ENCODE measurements at places on chromosomes 3 and 15.

DNA sequence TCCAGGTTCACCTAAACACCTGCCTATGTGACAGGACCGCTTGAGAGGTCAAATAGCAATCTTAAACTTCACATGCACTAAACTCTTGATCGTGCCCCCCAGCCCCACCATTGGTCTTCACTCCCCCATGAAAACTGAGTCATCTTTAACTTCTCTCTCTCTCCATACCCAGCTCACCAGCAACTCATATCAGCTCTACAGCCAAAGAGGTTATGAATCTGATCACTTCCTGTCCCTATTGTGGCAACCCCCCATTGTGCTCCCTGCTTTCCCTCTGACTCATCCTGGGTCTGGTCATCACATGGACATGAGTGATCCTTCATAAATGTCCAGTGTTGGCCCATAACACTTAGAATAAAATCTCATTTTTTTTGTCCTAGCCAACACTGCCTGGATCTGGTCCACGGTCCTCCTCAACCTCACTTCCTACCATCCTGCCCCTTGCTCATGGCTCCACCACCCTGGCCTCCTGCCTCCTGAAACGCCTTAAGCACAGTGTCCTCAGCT lies 103.4 kb upstream of the HACD2 start:
- peak; percentile 17 for DNase-seq

- no peak for DNase-seq
These were observed 409.9 kb downstream of the RBMS3 start for GRCh38 chr3:29690686-29691353.

DNA sequence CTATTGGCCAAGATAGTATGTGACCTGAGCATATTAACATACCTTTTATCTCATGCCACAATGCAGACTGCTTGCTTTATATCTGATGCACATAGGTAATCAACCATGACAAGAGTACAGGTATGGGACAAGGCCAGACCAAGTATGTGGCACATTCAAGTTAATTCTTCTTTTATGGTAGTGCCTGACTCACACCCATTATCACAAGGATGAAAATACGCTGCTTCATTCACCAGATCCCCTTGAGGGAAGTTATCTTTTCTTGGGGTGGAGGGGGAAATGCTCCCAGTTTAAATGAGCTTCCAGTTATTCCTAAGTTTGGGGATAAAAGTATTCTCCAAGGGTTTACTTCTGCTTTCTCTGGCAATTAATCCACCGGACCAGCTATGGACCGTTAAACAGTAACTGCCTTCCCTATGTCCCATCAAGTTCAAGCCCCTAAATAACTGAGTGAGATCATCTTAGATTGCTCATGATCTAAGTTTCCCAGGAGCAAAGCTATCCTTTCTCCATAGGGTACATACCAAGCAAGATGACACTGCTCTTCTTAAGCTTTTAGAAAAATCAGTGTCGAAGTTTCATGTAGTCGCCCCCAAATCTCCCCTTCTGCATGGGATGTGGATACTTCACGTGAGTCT lies 1.9 kb downstream of the COL8A1 start:
- no peak for DNase-seq

GRCh38 chr3:105284876-105285275 lies 81.8 kb upstream of the ALCAM start:
- DNase-seq, result no peak

DNA sequence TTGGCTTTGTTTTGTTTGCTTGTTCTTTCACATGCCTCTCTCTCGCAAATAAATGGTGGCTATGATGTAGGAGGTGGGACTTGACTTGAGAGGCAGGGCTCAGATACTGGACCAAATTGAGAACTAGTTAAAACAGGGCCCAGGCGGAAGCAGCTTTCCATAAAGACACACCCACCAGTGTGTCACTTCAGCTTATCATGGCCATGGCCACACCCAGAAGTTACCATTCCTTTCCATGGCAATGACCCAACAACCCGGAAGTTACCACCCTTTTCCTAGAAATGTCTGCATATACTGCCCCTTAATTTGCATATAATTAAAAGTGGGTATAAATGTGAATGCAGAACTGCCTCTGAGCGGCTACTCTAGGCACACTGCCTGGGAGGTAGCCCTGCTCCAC lies 62.6 kb upstream of the CNTN4 start:
- DNase-seq, result no peak

GRCh38 chr15:42034628-42035434 lies 14.0 kb upstream of the PLA2G4E start:
- no peak for DNase-seq

GRCh38 chr3:10716964-10717363 lies 99.1 kb upstream of the SLC6A11 start:
- DNase-seq, result no peak

DNA sequence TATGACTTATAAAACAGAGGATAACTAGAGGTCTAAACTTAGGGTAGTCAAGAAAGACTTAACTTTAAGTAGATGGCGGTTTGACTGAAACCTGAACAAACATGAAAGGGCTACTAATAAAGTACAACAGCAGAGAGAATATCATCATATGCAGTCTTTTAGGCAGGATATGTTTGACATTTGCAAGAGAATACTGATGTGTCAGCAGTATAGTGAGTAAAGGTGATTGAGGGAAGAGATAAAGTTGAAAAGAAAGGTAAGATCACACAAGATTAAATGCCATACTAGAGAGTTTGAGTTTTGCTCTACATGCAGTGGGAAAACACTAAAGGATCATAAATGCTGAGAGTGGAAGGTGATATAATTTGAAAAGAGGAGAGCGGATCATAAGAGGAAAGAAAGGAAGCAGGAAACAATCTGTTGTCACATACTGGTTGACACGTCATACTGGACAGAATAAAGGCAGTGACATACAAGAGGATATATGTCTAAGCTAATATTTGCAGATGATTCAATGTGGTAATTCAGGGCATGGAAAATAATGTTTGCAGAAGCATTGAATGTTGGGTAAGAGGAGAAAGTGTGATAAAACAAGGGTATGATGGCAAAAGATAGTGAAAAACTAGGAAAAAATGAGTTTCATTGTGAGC lies 223.0 kb downstream of the EPHA6 start:
- DNase-seq, result no peak

- no peak for DNase-seq
These were observed 73.5 kb upstream of the IQSEC1 start for GRCh38 chr3:13146643-13147143.

All from activated CD4-positive, alpha-beta T cell treated with anti-CD3 and anti-CD28 coated beads, Interleukin-2, amount 50 U/mL, for 16 hours (primary cell).